ENCODE measurements at places on chromosomes 1 and 21.

- DNase-seq, result no peak
These were observed 76.4 kb downstream of the HIVEP3 start for GRCh38 chr1:41842326-41842725.

DNA sequence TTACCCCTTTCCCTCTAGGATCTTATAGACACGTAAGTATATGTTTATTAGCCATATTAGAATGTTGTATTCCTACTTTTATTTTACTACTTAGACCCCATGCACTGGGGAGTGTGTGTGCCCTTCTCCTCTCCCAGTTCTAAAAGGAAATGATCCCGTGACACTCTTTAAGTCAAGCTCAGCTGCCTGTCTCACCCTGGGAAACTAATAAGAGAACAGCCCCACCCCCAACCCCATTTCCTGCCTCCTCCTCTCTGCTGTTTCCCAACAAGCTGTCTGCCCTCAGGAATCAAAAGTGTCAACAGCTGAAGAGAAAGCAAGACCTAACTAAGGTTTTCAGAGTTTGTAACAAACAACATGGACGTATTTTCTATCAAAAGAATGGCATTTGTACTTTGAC lies 92.6 kb upstream of the VAV3 start:
- no peak for DNase-seq

DNA sequence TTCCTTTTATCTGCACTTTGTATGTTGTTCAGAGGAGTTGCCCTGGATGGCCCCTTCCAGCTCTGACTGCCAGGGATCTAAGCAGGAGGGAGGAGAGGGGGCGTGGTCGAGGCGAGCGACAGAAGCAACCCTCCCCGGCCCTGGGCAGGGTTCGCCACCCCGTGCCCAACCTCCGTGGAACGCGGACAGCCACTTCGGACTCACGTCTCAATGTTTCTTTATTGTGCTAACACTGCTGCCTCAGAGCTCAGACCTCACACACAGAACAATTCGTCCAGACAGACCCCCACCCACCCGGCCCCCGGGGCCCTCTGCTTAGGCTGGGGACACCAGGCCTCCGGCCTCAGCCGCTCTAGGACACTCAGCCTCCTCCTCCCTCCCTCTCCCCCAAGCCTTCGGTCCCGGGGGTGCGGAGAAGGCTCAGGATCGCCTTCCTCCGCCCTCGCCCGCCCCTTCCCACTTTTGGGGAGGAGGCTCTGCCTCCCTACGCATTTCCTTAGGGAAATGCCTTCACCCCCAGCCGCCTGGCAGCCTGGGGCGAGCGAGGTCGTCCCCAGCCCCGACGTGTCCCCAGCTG lies 8.3 kb downstream of the VSIG8 start:
- DNase-seq, result no peak

DNA sequence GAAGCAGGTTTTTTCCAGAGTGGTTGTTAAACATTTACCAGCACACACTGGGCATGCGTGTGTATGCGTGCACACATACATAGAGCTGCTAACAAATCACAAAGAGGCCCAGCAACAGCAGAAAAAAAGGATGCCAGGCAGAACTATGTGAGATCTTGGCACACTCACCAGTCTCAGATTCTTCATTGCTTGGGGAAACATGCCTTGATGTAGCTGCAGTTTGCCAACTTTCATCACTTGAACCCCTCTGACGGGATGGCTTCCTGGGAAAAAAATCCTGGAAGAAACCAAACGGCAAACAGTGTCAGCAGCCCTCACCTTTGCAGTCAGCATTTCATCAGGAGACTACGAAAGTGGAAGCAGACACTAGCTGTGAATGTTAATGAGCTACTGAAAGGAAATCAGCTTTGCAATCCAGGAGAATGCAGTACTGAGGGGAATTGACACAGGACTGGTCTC lies 609.1 kb downstream of the KIF26B start:
- DNase-seq, result no peak

DNA sequence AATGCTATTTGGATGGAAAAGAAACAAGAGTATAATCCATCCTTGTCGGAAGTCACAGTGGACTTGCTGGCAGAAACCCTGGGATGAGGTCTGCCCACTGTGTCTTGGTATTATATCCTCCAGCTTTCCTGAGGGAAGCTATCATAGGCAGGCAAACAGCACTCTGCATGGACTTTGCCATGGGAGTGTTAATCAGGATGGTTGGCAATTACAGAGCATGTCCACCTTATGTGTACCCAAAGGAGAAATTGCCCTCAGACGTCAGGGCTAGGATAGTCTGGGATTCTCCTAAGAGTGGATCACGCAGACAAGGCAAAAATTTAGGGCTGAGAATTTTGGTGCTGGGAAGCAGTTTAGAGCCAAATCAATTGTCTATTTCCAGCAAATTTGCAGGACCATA lies 184.9 kb upstream of the ESRRG start:
- DNase-seq, result no peak

DNA sequence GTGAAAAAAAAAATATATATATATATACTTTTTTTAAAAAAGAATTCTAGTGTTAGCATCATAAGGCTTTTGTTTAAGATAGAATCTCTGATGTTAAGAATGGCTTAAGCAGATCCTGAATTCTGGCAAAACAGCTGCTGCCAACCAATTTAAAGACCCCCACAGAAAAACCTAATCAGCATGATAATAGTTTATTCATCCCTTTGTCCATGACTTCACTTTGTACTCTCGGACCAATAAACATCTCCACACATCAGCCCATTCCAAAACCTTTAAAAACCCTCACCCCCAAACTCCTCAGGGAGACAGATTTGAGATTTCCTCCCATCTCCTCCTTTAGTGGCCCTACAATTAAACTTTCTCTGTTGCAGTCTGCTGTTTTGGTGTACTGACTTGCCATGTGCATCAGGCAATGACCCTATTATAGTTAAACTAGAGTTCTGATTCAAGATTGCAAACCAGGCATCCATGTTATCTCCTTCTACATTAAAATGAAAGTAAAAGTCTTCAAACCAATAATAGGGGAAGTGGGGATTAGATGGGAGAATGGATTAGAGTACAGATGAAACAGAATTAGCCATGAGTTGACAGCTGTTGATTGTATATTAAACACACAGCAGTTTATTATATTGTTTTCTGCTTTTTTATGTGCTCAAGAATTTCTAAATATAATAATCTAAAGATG lies 9.8 kb upstream of the PHTF1 start:
- no peak for DNase-seq

DNA sequence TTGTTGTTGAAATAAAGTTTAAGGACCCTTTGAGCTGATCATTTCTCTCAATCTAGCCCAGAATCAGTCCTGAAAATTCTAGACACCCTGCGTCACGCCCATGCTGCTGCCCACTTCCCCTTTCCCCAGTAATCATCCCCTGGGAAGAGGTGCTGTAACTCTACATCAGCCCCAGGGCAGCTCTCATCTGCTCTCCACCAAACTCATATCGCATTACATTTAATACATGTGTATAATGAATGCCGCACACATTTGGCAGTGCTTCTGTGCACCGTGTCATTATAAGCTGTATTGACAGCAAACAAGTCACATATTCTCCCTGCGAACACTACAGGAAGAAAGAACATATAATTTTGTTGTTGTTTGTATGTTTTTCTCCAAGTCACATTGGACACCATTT lies 539.7 kb upstream of the DAB1 start:
- no peak for DNase-seq

GRCh38 chr1:236576004-236576403 lies 28.3 kb downstream of the HEATR1 start:
- no peak for DNase-seq

- no peak for DNase-seq
These were observed 16.6 kb upstream of the RAP1A start for GRCh38 chr1:111602974-111603373.

DNA sequence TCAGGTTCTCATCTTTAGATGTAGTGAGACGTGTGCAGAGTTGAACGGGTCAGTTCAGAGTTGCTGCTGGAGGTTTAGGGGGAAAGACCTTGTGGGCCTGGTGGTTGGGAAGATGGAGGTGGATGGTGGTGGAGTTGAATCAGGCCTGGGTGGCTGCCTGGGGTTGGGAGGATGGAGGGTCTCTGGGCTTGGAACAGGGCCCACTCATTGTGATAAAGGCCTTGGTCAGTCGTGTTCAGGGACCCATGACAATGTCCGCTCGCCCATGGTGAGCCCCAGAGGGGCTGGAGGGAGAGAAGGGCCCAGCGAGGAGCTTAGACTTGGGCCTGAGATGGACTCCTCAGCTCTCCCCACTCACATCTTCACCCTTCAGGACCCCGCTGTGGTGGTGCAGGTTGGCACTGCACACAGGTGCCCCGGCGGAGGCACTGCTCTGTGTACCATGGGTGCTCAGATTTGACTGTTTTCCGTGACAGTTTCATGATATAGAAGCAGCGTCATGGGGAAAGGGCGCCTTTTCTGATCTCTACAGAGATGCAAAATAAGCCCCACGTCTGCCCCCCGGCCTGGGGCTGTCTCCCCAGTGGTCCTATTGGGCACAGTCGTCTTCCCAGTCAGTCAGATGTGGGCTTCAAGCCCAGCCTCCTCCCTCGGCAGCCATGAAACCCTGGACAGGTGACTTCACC lies 39.2 kb downstream of the DISP3 start:
- DNase-seq, result no peak

GRCh38 chr21:27743971-27744564 lies 777.2 kb upstream of the ADAMTS5 start:
- DNase-seq, result no peak

DNA sequence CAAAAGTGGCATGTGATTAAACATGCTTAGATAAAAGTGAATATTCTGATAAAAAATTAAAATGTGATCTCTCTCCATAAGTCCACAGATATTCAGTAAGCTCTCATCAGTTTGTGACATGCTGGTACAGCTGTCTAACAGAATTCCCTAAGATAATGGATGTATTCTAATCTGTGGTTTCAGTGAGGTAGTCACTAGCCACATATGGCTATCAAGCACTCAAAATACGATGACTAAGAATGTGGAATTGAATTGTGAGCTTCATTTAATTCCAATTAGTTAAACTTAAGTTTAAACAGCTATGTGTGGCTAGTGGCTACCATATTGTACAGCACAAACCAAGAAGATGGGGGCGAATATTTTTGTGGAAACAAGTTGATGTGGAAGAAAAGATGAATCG lies 4.1 kb upstream of the REG4 start:
- DNase-seq, result no peak

- DNase-seq, result no peak
These were observed 5.6 kb upstream of the GPR25 start for GRCh38 chr1:200867018-200867811.

GRCh38 chr1:161702250-161702649 lies 4.8 kb upstream of the FCRLA start:
- DNase-seq, result no peak

DNA sequence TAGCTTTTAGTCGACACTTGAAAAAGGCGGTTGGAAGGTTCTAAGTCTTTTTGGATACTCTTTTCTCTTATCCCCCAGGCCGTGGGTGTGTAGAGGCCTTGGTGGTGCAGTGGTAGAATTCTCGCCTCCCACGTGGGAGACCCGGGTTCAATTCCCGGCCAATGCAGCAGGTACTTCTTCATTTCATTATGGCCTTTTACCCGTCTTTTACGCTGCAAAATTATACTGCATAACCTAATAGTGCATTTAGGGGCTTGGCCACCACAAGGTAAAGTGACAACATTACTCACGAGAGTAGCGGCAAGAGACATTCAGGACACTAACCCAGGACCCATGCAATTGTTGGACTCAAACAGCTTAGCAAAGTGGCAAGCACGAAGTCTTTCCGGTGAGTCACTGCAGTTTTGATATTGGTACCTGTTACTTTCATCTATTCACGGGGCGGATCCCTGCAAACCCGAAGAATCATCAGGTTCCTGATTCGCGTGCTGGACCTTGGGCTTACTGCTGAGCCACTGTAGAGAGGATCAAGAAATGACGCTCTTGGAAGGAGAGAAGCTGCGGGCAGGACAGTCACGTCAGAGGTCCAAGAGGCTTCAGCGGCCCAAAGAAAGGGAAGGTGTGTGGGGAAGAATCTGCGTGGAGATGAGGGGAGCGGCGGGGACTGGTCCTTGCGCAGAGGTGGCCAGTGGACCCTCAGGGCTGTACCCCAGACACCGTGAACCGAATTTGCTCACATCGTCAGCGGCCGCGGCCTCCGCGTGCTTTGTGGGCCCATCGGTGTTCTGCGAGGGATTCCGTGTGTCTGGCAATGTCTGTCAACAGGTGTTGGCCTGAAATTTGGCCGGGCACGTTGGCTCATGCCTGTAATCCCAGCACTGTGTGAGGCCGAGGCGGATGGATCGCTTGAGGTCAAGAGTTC lies 12.9 kb upstream of the RNU1-4 start:
- DNase-seq, result peak; percentile 45

GRCh38 chr1:225458222-225458631 lies 30.4 kb upstream of the LBR start:
- DNase-seq, result no peak

GRCh38 chr1:115753830-115754229 lies 14.7 kb downstream of the CASQ2 start:
- DNase-seq, result no peak

GRCh38 chr1:42806593-42806992 lies 10.3 kb upstream of the ERMAP start:
- DNase-seq, result no peak

DNA sequence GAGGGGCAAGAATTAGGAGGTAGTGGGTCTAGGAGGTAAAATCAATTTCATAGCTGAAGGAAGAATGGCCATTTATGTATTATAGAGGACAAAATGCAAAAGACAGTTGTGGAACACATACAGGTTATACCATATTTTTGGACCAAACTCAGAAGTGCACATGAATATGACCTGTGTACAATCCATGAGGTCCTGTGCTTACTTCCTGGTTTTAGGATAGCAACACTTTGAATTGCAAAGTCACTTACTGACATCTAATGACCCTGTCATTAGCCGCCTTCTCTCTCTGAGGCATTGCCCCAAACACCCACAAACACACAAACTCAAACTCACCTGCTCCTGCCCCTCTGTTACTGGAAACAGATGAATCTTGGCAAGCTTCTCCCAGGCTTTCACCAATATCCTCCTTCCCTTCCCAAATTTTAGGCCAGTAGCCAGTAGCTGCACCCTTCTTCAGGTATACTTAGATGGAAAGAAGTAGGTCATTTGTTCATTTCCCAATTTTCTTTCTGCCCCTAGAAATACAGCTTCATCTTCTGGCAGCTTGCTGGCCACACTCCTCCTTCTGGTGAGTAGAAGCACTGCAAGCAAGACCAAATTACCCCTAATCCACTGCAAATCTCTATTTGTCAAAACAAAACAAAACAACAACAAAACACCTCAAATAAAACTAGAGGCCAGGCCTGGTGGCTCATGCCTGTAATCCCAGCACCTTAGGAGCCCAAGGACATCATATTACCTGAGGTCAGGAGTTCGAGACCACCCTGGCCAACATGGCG lies 13.7 kb upstream of the RPL5 start:
- peak; percentile 33 for DNase-seq
